ENCODE measurements at places on chromosomes 7 and 10.

DNA sequence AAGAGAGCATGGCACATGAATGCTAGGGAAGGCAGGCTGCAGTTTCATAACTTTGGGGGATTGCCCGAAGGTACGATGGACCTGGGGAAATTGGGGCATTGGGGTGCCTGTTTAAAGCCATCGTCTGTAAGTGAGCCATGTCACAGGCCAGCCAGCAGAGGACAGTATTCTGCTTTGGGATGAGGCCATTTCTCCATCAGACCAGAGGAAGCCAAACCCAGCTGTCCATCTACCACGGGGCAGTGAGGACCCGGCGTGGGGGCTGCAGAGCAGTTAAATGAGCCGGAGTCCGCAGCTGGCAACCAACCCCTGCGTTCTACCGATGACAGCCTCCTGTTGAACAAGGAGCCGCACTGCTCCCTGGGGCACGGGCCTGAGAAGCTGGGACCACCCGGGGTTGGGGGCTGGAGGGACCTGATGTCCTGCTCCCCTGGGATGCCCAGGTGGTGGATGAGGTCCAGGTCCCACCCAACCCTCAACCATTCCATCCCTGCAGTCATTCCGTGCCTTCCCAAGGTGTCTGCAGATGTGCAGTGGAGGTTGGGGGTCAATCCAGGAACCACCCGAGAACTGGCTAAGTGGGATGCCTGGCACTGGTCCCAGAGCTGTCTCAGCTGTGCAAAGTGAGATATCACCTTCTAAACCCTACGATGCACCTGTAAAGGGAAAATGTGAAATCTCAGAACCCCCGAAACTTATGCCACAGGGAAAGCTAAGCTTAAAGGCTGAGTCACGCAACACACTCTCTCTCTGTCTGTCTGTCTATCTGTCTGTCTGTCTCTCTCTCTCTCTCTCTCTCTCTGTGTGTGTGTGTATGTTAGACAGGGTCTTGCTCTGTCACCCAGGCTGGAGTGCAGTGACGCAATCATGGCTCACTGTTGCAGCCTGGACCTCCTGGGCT is 12.1 kb upstream of the RHBDD2 start:
- DNase-seq: peak; percentile 80

GRCh38 chr7:125112850-125113249 is 183.2 kb upstream of the POT1 start:
- peak; percentile 48 for DNase-seq

DNA sequence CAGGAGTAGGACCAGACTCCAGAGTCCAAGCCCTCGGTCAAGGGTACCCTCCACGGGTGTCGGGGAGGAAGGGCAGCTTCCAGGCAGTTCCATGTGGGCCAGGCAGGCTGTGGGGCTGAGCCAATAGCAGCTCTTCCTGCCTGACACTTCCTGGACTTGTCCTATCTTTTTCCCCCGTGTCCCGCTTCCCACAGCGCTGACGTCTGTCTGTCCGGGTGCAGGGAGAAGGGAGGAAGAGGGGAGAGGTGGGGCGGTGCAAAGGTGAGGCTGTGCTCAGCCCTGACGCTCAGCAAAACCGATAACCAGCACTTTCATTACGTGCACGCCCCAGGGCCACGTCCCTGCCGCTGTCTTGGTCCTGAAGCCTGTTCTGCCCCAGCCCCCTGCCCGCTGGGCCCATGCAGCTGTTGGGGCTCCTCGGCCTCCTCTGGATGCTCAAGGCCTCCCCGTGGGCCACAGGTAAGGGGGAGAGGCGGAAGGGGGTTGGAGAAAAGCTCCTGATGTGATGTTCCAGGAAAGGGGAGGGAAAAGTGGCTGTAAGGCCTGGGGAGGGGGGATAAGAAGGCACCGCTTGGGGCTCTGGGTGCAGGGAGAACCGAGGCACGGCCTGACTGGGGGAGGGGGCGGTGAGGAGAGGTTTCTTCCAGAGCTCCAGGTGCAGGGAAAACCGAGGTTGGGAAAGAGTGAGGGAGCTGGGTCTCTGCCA is at the start of gene MUC3A:
Gene MUC3A, plus strand, starts transcription at position 308 of the 706 bp plus-strand sequence. Its CDS starts 91 bp downstream, at position 399.
- DNase-seq: no peak

DNA sequence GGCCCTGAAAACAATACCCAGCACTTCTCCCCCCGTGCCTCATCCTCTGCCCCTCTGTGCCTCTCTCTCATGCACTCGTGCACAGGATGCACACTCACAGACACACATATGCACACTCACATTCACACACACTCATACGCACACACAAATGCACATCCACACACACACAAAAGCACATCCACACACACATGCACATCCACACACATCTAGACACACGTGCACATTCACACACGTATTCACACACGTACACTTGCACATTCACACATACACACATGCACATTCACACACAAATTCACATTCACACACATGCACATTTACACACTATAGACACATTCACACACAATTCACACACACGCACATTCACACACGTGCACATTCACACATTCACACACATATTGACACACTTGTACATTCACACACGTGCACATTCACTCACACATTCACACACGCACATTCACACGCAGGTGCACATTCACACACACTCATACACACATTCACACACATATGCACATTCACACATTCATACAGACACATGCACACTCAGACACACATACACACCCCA is 19.2 kb downstream of the SHH start:
- no peak for DNase-seq

DNA sequence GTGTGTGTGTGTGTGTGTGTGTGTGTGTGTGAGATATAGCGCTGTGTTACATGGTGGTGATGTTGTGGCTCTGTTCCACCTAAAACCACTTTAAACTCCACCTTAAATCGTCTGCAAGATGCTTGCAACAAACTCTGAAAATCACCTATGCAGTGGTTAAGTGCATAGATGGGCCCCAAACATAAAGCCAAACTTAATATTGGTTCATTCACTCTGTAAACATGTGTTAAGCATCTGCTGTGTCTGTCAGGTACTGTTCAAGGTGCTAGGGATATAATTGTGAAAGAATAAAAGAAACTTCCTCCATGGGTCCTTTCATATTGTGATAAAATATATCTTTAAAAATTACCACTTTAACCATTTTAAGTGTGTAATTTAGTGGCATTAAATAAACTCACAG is 645.4 kb upstream of the SORCS1 start:
- no peak for DNase-seq

GRCh38 chr7:47896809-47897423 is 51.4 kb downstream of the PKD1L1 start:
- no peak for DNase-seq
